ENCODE measurements at places on chromosomes 6 and 20. TPM values are rescaled to one million over a fixed set of nuclear protein-coding genes. Genes with fewer than 3 reads are reported as not detected.

SRSF3 gene
- 181 TPM for total RNA-seq

OLIG3 gene
- not detected for total RNA-seq

SLC17A9 gene
- total RNA-seq, result not detected

MMS22L gene
- total RNA-seq, result 26.2 TPM

TGM3 gene
- total RNA-seq, result not detected

EFCAB8 gene
- not detected for total RNA-seq

XKR7 gene
- total RNA-seq, result under 0.01 TPM

ENPP1 gene
- total RNA-seq, result 26.5 TPM

SDCBP2 gene
- 2.9 TPM for total RNA-seq

DUSP15 gene
- 0.11 TPM for total RNA-seq

MAPK13 gene
- 0.63 TPM for total RNA-seq

PTCRA gene
- total RNA-seq, result not detected

SALL4 gene
- not detected for total RNA-seq

GGTLC1 gene
- not detected for total RNA-seq

CST2 gene
- total RNA-seq, result not detected

OOEP gene
- total RNA-seq, result not detected

AAR2 gene
- total RNA-seq, result 26.6 TPM

KIAA0408 gene
- total RNA-seq, result 5.0 TPM

PROKR2 gene
- not detected for total RNA-seq

MLN gene
- not detected for total RNA-seq

SLC17A3 gene
- not detected for total RNA-seq

CUL9 gene
- 26.8 TPM for total RNA-seq

GPR63 gene
- total RNA-seq, result 0.57 TPM

PNRC1 gene
- 28.7 TPM for total RNA-seq

COL19A1 gene
- total RNA-seq, result 0.26 TPM

BHLHE23 gene
- not detected for total RNA-seq

GINS1 gene
- 31.1 TPM for total RNA-seq

OR2J3 gene
- not detected for total RNA-seq

SYNE1 gene
- total RNA-seq, result 47.6 TPM

EYA4 gene
- total RNA-seq, result 13.0 TPM

SERPINB1 gene
- total RNA-seq, result 13.0 TPM

TLDC2 gene
- not detected for total RNA-seq

DEFB124 gene
- not detected for total RNA-seq

UST gene
- 4.9 TPM for total RNA-seq

YTHDF1 gene
- 23.8 TPM for total RNA-seq

OR5V1 gene
- total RNA-seq, result not detected
